ENCODE measurements at places on chromosomes 4 and X.

- no peak for DNase-seq
These were observed 368.4 kb downstream of the RPA4 start for GRCh38 chrX:97252111-97252510.

DNA sequence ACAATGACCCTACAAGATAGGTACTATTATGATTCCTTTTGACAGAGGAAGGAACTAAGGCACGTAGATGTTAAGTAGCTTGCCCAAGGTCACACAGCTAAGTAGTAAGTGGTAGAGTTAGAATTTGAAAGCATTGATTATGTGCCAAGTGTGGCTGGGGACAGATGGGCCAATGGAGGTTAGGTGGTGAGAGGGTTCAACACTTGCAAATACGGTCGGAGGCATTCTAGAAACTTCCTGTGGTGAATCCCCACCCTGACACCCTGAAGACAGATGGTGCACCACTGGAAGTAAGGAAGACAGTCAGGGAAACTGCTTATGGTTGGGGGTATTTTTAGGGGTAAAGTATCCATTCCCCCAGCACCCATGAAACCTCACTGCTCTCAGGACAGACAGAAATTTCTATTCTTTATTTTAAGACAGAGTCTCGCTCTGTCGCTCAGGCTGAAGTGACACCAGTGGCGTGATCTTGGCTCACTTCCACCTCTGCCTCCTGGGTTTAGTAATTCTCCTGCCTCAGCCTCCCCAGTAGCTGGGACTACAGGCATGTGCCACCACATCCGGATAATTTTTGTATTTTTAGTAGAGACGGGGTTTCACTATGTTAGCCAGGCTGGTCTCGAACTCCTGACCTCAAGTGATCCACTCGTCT is 142.5 kb downstream of the RASL11B start:
- DNase-seq: no peak

DNA sequence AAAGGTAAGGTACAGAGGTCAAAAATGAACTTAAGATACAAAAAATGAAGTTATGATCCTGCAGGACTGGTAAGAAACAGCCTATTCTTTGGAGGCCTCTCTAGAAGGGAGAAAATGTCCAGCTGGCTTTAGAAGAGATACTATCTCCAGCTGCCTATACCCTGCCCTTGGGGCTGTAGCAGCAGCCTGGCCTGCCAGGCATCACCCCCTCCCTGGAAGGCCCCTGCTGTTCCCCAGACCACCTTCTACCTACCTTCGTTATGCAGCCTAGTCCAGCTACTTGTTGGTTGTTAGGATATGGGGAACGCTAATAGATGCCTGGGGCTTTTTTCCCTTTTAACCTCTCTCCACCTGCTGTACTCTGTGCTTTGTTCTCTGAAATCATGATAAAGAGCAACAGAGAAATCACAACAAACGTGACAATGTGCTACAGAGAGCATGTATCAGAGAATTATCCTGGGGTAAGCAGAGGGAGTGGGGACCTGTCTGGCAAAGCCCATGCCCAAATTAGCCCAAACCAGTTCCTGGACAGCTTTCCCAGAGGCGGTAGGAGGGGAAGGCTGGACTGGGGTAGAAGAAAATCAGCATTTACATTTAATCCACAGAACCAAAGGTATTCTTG is 34.5 kb downstream of the FRMD7 start:
- no peak for DNase-seq

- no peak for DNase-seq
These were observed 36.1 kb downstream of the LONRF3 start for GRCh38 chrX:119010491-119010890.

GRCh38 chr4:8403173-8403753 is 37.3 kb downstream of the ACOX3 start:
- DNase-seq: peak; percentile 95
